ENCODE measurements at places on chromosomes 2 and 18.

GRCh38 chr2:187991389-187991788 is 300.3 kb upstream of the GULP1 start:
- DNase-seq = no peak

GRCh38 chr2:122780251-122780650 is 1024.8 kb downstream of the TSN start:
- DNase-seq = peak; percentile 33

GRCh38 chr2:38159597-38159996 is 83.6 kb upstream of the CYP1B1 start:
- DNase-seq = no peak

- DNase-seq = peak; percentile 11
These were observed 12.8 kb downstream of the STK39 start for GRCh38 chr2:168234407-168235085.

- no peak for DNase-seq
These were observed 51.0 kb downstream of the TSHZ1 start for GRCh38 chr18:75261430-75262223.

GRCh38 chr18:68454511-68455228 is 260.2 kb downstream of the TMX3 start:
- DNase-seq = no peak

GRCh38 chr2:12451726-12452125 is 265.0 kb upstream of the TRIB2 start:
- peak; percentile 81 for DNase-seq

DNA sequence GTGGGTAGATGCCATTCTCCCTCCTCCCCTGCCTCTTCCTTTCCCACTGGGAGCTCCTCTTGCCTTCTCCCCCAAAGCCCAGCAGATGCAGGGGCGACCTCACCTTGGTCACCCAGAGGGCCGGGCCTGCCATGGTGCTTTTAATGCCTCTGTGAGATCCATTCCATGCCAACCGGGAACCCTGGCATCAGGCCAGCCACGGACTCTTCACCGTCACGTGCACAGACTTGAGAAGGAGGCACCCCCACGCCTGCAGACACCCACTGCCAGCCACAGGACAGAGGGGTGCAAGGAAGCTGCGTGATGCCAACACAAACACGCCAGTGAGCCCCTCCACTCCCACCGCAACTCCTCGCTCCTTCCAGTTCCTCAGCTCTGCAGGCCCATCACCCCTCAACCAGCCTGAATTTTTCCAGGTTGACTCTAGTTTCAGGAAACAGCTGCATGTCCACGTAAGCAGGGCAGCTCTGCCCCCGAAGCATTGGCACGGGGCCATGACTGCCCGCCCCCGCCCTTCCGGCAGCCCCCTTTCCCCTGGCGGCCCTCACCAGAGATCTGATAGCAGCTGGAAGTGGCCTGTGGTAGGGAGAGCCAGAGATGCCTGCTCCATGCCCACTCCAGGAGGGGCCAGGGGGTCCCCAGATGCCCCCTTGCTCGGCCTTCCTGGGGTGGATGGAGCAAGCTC is 50.8 kb downstream of the DNMT3A start:
- DNase-seq = peak; percentile 88

DNA sequence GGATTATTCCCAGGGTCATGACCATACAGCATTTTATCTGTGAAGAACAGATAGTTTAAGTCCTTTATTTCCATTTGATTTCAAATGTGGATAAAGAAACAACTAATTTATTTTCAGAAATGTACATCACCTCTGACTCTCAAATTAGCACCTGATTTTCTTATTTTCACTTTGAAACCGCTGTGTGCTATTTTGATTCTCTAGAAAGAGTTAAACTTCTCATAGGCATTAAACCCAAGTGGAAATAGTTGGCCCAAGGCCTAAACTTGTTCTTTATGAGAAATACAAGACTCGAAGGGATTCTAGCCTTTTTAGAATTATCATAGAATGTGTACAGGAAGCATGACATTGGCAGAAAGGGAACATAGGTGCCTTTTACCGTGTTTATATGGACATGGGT is 41.5 kb upstream of the LTBP1 start:
- DNase-seq = no peak

- DNase-seq = peak; percentile 56
These were observed 89.7 kb downstream of the SPTBN1 start for GRCh38 chr2:54545702-54546450.

- DNase-seq = no peak
These were observed 152.8 kb downstream of the CELF4 start for GRCh38 chr18:37412829-37413228.

DNA sequence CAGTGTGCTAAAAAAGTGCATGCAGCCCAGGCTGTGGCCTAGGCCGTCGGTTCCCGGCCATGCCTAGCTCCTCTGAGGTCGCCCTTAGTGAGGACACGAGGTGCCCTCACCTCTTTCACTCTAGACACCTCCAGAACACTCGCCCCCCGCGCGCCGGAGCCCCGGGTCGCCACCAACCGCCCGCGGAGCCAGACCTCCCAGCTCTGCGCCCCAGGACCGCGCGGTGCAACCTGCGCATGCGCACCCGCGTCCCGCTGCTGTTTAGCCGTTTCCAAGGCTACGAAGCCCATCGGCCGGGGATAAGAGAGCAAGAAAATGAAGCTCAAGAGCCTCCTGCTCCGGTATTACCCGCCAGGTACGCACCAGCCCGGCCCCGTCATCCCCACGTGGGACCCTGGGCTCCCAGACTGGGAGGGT is at the start of gene DAW1:
TSS of gene DAW1 (plus strand) at position 257 of the 417 bp plus-strand sequence. CDS start at position 316, 59 bp downstream.
- peak; percentile 56 for DNase-seq

- no peak for DNase-seq
These were observed 775.4 kb upstream of the CDH2 start for GRCh38 chr18:28952339-28952738.

DNA sequence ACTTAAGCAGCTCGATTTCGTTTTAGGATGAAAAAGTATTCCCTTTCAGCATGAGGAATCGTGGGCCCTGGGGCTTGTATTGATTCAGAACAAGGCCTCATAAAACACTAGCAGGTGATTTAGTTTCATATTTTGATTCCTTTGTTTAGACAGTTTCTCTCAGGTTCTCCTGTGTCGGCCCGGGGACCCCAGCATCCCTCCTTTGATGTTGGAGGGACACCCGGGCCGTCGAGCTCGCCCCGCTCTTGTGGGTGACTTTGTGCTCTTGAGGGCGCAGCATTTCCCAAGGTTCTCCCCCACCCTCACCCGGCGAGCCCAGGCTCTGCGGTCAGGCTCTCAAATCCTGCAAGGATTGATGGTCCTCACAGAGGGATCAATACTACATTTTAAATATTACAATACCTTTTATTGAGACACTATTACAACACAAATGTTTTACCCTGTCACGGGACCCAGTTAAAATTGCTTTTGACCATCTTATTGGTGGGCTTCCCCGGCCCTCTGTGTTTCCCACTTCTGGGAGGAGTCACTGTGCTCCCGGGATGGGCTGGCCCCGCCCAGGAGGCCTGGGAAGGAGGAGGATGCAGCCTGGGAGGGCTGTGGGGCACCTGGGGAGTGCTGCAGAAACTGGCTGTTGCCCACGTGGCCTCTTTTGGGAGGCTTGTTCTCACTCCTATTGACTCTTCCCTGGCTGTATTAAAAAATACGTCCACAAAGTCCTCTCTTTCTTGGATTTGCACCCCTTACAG is 222.6 kb downstream of the INSIG2 start:
- no peak for DNase-seq

DNA sequence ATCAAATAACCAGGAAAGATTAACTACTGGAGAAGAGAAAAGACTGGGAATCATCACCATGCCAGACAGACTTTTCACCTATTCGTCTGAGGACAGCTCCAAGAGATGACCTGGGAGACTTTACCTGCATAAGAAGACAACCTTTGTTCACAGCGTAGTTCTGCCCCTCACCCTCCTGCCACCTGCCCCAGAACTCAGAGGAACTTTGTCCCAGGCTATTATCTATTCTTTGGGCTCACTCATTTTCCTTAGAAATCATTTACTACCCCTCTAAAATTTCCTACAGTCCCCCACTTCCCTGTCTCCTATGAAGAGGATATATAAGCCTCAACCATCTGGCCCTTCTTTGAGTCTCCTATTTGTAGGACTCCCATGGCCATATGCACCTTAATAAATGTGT is 19.3 kb upstream of the COPS8 start:
- no peak for DNase-seq

DNA sequence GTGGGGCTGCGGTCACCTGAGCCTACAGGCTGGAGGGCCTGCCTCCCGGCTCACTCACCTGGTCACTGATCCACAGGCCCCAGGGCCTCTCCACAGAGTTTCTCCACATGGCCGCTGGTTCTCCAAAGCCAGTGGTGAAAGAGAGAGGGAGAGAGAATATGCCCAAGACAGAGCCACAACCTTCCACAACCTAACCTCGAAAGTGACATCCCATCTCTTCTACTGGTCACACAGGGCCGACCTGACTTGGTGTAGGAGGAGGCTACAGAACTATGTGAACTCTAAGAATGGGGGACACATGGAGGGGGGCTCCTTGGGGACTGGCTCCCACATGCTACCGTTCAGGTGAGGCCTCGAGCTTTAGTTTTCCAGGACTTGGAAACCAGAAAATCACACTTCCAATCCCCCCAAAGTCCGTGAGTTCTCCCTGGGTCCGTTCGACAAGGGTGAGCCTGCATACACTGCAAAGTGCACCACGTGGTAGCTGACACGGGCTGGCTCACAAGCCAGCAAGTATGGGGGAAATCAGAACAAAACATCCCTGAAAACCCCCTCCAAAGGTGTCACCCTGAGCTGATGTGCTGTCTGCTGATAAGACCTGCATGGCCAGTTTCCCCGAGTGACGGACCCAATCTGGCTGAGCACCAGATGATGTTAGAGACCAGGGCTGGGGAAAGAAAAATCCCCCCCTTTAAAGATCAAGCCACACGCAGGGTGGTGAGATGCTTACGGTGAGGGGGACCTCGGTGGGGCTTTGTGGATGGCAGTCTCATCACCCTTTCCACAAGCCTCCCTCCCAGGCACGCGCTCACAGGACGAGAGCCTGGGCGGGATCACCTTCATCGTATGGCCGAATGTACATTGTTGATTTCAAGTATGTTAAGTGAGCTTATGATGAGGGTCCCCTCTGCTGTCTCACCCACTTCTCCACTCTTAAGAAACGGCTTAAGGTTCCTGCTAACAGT is 54.2 kb upstream of the SEMA4C start:
- peak; percentile 47 for DNase-seq

GRCh38 chr2:11839916-11840315 is 93.5 kb downstream of the LPIN1 start:
- no peak for DNase-seq

DNA sequence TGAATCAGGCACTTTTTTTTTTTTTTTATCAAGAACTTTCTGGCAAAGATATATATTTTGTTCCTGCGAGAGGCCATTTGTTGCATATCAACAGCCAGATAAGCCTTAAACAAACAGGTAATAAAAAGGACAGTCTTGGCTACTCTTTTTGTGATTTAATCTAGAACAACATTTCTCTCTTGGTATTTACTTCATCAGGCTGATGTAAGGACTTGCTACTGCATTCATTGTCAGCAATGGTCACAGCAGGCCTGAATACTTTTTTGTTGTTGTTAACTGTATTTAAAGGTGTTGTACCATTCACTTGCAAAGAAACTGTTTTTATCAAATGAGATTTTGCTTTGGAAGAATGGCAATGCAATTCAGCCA is 683.8 kb downstream of the IRS1 start:
- no peak for DNase-seq

- DNase-seq = peak; percentile 58
These were observed 78.5 kb downstream of the ACSL3 start for GRCh38 chr2:222939208-222939856.
